Kidney glomerular epithelial cell (primary cell): ENCODE measurements at places on chromosomes 13 and 19.

- no peak for DNase-seq
These were observed 557.2 kb downstream of the DCT start for GRCh38 chr13:93922063-93922855.

- no peak for DNase-seq
These were observed 1.2 kb downstream of the UTP14C start for GRCh38 chr13:52025475-52026245.

DNA sequence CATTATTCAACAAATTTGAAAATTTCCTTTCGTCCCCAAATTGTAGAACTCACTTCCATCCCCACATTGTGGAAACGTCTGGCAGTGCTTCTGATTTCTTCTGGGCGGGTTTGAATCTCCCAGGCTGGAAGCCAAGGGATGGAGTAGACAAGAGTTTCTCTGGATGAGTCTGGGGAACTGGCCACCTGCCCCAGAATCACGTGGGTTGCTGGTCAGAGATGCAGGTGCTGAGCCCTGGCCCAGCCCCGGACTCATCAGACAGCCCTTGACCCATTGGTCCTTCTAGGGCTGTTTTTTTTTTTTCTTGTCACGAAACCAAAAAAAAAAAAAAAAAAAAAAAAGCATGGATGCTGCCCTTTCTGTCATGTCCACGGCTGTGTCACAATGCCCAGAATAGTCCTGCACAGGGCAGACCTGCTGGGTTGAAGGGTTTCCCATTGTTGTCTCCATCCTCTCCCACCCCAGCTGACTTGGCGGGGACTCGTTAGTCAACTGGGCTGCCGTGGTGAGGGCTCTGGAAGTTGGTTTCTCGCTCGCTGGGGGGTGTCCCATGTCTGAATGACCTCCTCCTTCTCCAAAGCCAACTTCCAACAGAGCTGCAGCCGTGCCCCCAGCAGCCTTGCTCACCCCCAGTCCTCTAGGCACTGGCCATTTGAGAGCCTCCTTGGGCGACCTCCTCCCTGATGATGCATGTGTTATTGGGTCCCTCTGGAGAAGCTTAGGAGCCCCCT lies 12.8 kb downstream of the CHST8 start:
- no peak for DNase-seq

DNA sequence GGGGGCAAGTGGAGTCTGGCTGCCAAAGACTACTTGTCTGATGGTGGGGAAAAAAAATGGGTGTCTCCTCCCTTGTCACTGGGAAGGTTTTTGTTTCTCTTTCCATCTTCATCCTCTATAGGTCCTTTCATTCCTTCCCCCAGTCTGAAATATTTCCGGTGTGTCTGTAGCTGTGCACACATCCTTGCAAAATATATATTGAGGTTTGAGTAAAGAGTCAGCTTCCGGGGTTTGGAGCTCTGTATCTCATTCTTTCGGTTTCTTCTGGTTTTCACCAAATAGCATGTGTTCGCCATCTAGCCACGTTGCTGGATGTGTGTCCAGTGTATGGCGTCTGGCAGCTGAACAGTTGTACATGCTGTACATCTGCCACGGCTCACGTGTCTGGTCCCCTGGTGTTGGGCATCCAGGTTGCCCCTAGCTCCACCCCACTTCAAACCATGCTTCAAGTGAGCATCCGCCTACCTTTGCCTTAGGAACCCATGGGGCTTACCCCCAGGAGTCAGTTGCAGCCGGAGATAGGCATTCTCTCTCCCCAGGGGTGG lies 142.2 kb downstream of the SIPA1L3 start:
- no peak for DNase-seq

DNA sequence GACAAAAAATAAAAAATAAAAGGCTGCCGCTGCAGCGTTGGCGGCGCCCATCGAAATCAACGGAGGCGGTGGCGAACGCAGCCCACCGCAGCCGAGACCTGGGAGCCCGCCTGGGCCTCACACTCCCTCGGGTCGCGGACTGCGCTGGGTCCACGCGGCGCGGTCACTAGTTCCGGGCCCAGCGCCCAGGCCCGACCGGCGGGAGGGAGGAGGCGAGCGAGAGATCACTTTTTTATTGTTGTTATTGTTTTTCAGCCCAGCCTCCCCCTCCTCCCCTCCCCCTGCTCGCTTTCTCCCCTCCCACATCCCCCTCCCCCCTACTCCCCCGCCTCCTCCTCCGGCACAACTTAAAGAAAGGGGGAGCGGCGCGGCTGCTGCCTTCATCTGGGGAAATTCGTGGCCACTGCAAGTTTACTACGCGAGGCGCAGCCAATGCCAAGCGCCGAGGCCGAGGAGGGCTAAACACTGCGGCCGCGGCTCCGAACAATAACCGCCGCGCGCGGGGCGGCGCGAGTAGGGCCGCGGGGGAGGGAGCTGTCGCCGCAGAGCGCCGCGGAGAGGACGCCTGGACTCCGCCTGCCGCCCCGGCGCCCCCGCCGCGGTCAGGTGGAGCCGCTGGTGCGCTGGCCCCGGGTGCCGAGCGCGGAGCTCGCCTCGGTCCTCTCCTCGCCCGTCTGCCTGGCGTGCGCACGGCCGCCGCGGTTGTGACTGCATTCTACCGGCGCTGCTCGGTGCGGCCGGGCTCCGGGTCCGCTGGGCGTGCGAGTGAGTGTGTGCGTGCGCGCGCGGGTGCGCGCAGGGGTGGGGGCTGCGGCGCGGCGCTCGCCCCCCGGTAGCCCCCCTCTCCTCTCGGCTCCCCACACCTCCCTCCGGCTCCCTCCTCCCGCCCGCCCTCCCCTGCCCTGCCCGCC lies 505 bp upstream of the ZIC2 start:
- no peak for DNase-seq
